NCI-H2081 treated with DMSO at 0.1 percent for 48 hours (cell line): ENCODE measurements at places on chromosomes 3 and 15.

DNA sequence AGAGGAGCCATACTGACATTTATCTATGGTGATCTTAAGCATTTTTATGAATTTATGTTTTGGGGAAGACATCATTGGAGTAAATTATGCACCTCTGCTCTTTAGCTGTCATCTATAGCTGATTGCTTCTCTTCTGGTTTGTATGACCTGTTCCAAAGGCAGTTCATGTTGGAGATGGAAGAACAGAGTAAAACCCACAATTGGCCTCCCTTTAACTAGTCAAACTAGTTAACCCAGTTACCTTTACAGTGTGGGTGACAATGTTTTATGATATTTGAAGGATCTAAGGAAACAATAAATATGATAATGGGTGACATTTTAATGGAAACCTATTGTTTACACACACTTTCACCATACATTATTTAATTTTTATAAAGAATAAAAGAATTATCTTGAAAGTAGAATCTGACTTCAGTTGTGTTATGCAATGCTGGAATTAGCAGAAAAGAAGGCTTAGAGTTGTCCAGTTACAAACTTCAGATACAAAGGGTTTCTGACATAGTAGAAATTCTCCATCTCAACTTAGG, 263.5 kb downstream of the NFKBIZ start:
- no peak for DNase-seq

- DNase-seq = no peak
Measured at GRCh38 chr3:135622215-135622614, 343.3 kb upstream of the PPP2R3A start.

DNA sequence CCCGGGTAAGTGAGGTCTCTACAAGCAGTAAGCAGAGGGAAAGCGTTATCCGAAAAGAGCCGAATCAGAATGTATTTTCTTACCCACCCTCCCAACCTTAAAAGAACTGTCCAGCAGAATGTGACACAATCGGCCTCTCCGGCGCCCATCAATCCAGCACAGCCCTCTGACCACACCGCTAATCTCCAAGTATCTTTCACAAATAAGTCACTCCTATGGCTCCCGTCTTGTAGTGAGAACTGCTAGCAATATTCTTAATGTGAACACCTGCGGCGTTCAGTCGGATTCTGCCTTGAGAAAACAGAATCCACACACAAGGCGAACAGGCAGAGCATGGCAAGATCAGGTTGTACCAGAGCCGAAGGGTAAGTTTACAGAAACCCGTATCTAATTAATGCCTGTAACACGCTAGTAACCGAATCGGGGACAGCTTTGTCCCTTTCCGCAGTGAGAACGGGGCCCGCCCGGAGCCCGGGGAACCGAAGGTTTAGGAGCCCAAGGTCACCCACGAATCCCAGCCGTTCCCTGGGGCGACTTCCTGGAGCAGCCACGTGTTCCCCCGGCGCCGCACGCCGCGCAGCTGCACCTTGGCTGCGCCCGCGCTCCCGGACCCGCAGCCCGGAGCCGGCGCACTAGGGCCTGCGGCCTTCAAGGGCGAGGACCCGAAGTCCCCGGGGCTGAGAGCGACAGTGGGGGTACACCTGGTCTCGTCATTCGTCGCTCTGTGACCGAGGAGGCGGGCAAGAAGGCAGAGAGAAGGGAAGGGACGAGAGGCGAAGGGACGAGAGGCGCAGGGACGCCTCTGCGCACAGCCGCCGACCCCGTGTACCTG, 672 bp downstream of the TFRC start:
- DNase-seq = no peak

- no peak for DNase-seq
Measured at GRCh38 chr3:30124435-30125370, 481.7 kb upstream of the TGFBR2 start.

- no peak for DNase-seq
Measured at GRCh38 chr15:58467722-58468423, 36.1 kb downstream of the LIPC start.

DNA sequence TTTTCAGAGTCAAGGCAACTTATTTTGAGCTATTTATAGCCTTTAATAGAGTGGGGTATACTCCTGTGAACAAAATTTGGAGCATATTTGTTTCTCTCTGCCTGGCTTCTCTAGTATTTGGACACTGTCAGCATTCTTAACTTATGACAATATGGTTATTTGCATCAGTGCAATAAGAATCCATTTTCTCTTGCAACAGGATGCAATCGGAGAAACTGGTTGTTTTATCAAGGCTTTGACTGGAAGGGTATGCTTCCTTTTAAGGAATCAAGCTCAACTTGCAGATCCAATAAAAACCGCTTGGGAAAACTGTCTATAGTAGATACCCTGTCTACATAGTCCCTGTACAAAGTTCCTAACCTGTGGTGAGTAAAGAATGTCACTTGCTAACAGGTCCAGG, 106.7 kb downstream of the DPH6 start:
- no peak for DNase-seq

DNA sequence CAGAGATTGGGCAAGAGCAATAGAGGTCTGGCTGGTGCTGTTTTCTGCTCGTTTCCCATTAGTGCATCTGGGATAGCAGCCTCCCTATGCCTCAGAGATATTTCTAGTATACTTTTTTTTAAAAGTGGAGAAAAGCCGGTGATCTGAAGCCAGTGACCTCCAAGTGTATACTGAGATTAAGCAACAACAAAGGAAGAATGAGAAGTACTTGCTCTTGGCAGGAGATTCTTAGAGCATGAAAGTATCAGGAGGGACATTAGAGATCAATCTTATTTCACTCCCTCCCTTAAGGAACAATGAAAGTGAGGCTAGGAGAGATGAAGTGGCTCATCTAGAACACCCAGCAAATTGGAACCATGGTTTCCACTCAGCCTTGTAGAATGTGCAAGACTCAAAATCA, 423.3 kb downstream of the SOX2 start:
- no peak for DNase-seq

DNA sequence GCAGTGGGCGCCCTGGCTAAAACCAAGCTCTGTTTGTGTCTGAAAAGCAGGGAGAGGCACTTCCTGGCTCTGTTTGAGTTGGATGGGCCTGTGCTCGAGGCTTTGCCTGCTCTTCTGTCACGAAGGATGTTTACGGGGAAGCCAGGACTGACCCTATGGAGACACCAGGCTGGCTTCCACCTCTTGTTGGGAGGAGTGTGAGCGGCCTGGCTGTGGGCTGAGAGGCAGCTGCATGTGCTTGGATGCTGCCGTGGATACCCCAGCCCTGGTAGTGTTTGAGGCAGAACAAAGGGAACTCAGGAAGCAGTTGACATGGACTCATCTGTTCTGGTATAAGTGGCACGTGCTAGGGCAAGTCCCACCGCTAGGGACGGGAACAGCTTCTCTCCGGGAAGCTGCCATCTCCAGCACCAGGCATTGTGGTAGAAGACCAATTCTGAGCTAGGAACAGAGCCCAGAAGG, 17.6 kb upstream of the SLC41A3 start:
- no peak for DNase-seq

- no peak for DNase-seq
Measured at GRCh38 chr3:123807820-123808219, 76.3 kb downstream of the MYLK start.

DNA sequence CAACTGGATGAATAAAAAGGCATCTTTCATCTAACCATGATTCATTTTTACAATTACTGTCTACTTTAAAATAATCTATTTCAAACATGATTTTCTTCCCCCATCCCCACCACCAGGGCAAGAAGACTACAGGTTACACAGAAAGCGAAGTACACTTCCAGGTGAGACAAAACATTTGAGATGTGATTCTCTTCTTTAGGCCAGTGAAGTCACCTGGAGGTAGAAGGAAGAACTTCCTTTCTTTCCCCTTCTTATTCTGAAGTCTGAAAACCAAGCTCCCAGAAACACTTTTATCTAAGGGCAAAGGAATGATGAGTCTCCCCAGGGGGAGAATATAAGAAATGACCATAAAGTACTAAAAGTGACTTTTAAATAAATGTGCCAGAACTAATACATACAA, 36.7 kb downstream of the SHQ1 start:
- DNase-seq = no peak

- no peak for DNase-seq
Measured at GRCh38 chr3:42229942-42230688, 35.9 kb downstream of the CCK start.

GRCh38 chr15:67090297-67091070, 25.1 kb downstream of the SMAD3 start:
- no peak for DNase-seq

GRCh38 chr15:42686281-42686680, 50.6 kb downstream of the CDAN1 start:
- no peak for DNase-seq
